ENCODE measurements at places on chromosomes 6 and 20.

- DNase-seq = peak; percentile 33
These were observed 609 bp downstream of the OGFRL1 start for GRCh38 chr6:71289039-71289801.

DNA sequence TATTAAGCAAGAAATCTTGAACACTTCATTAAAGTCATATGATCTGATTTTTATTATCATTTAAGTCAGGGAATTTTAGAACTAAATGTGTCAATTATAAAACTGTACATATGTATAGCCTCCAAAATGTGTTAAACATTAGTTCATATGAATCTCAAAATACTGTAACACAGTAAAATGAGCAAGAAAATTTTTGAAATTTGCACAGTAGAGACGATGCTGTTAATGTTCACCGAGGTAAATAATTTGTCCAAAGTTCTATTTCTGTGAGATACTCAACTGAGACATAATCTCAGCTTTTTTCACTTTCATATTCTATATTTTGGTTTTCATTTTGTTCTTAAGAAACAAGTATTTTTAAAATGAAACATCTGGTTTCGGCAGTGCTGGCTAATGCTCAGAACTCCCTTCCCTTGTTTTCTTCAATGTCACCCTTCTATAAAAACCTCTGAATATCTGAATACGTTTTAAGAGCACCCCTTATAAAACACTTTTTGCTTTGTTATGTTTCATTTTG is 353.1 kb downstream of the LAMA2 start:
- DNase-seq = no peak

- DNase-seq = no peak
These were observed 186.7 kb upstream of the TENT5A start for GRCh38 chr6:81938991-81939732.

- no peak for DNase-seq
These were observed 5.6 kb downstream of the CD93 start for GRCh38 chr20:23080521-23080920.

DNA sequence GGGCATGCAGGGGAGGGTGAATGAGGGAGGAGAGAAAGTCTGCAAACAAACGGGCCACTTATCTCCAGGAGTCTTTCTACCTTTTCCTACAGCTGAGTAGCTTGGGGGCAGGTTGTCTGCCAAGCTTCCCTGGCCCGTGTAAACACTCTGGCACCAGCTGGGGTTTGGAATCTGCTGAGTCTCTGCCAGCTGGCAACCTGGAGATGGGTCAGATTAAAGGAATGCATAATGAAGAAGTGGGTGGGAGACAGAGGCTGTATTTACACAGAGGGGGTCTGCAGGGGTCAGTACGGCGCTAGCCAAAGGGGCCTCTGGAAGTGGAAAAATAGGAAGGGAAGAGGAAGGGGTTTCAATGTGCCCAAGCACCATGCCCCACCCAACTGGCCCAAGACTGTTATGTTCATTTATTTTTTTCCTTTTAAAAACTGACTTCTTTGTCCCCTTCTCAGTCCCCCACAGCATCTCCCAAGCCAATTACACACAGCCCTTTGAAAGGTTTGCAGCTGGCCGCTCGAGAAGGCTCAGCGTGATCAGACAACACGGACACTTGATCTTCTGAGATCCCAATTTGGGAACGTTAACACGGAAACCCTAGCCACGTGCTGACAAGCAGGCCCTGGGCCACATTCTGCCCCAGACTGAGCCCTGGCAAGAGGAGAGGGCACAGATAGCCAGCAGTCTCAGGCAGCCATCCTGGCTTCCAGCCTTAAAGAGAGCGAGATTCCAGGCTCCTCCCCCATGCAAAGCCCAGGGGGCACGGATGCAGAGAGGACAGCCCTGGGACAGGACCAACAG is 25.2 kb downstream of the TRAM2 start:
- peak; percentile 92 for DNase-seq

DNA sequence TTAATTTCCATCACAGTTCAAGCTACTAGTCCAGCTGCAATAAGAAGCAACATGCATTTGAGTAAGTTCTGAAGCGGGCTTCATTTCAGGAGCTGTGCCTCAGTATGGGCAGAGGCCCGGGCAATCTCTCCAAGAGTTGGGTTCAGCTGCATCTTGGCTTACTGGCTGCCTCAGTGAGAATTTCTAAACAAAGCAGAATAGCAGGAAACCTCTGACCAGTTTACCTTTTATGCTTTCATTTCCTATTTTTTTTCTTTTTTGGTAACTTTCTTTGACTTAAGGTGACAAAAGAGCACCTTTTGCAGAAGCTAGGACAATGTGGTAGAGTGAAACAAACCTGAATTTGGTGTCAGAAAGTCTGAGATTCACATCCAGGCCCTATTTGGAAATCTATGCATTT is 51.0 kb upstream of the FBXO30 start:
- DNase-seq = no peak

GRCh38 chr6:30121446-30122366 is 8.8 kb upstream of the TRIM31 start:
- no peak for DNase-seq

- DNase-seq = no peak
These were observed 14.5 kb downstream of the SERPINB1 start for GRCh38 chr6:2827142-2827541.

GRCh38 chr6:43306086-43306485 is 2.5 kb downstream of the CRIP3 start:
- DNase-seq = no peak

DNA sequence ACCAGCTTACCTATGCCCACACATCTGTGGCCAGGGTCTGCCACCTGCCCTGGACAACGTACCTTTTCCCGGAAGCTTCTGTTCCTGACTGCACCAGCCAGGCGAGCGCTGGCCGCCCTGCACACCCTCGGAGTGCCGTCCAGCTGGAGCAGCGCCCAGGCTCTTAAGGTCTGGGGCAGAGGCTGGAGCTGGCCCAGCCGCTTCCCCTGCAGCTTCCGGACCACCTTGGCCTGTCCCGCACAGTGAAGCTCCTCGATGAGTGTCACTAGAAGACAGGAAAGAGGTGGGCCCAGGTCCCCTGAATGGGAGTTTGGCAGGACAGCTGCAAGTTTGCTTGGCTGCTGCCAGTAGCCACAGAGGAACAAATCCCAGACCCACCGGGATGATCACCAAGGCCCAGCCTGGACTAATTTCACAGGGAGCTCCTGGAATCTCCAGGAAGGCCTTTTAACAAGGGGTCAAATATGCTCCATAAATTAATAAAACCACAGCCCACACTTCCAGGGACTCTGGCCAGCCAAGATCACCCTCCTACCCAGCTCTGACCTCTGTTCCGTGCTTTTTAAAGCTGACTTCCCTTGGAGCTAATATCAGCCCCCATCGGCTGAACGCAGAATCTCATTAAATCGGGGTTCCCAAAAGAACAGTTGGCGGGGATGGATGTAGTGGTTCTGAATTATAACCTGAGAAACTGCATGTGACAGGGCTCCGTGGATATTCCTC is 82.3 kb downstream of the PTPN1 start:
- DNase-seq = no peak

DNA sequence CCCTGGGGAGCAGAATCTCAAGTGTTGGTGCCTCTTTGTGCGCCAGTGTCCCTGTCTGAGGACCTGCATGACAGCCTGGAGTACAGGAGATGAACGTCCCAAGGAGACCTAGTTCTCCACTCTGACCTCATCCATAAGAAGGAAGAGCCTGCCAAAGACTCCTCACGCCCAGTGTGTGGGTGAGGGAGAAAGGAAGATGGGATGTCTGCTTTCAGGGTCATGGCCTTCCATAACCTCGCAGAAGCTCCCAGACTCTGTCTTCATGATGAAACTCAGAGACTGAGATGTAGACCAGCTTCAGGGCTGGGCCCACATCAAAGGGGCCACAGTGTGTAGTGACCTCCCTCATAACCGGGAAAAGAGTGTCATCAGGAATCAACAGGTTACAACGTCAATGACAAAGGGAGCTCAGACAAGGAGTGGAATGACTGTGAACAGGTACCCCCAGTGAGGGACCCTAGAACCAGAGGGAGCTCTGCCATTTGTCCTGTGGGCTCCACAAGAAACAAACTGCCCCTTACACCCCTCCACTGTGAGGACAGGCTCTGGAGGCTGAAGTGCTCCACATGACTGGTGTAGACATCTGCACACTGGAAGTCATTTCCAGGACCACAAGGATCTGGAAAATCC is 8.1 kb downstream of the HLA-DQB1 start:
- DNase-seq = no peak

GRCh38 chr6:148790817-148791216 is 44.0 kb downstream of the UST start:
- no peak for DNase-seq

DNA sequence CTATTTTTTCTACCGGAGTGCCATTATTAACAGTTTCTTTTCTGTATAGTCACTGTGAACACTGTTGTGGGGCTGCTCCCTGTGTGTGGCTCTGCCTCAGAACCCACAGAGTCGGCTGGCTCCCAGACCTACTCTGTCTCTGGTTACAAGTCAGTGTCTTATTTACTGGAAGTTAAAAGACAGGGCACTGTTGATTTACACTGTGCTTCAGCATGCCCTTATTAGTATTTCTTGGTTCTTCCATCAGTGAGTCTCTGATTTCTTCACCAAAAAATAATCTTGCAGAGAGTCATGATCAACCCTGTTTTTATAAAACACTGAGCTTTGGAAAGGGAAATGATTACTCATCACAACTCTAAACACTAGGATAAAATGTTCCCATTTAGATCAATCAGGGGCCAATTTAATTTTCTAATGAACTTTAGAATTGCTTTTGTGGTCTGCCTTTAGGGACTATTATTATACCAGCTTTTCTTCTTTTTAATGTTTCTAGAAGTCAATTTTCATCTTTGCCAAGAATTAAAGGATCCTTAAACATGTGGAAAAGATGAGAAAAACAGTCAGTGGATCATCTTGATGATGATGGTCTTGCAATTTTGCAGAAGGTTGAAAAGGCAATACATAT is 92.6 kb downstream of the UTRN start:
- DNase-seq = no peak

- DNase-seq = peak; percentile 11
These were observed 5.3 kb downstream of the POPDC3 start for GRCh38 chr6:105174512-105174911.

DNA sequence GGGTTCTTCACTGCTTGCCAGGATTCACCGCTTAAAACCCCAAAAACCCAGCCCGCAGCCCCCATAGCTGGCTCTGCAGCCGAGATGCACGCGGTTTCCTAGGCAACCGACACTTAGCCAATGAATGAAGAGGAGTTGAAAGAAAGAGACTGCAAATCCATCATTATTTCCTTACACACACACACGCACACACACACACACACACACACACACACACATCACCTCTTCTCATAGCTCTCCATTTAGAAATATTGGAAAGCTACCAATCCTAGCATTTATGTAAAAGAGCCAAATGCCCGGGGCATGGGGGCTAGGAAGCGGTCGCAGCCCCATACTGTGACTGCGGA is 3.4 kb upstream of the TUBB2B start:
- DNase-seq = peak; percentile 35
